AG08395 (cell line): ENCODE measurements at places on chromosomes 7 and 10.

DNA sequence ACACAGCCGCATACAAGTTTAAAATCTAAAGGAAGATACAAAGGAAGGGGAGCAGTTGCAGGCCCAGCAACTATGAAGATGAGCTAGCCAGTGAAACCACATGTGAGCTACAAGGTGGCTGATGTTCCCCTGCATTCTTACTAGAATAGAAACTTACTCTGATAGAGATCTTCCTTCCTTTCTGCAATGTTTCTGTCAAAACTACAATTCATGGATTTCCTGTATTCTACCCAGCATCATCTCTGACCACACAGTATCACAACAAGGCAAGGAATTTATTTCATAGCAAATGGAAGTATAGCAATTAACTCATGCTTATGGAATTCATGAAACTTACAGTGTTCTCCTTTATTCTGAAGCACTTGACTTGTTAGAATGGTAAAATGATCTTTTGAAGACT lies 68.7 kb upstream of the AASS start:
- DNase-seq: no peak

- DNase-seq: peak; percentile 81
Measured at GRCh38 chr10:31157123-31158010, 125.7 kb upstream of the ZNF438 start.

GRCh38 chr7:290554-291372 lies 793 bp downstream of the FOXL3 start:
- DNase-seq: no peak

- peak; percentile 31 for DNase-seq
Measured at GRCh38 chr10:35470248-35470924, 134.1 kb downstream of the CCNY start.

- DNase-seq: no peak
Measured at GRCh38 chr10:27531336-27531847, 27.3 kb downstream of the RAB18 start.

DNA sequence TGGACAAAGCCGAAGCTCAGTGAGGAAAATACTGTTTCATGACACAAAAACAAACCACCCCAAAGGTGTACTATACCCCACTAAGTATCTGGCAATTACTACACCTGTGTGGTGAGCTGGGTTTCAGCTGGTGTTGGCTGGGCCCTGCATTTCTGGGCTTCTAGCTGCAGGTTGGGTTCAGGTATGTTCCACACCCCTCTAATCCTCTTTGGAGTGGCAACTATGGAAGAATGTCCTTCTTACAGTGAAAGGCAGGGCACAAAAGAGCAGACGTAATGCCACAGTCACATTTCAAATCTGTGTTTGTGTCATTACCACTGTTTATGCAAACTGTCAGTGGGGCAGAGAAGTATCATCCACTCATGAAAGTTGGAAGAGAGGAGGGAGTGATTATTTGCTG lies 201.5 kb upstream of the FZD1 start:
- no peak for DNase-seq

GRCh38 chr7:17104419-17104818 lies 194.0 kb upstream of the AHR start:
- no peak for DNase-seq

GRCh38 chr10:12476656-12477055 lies 127.3 kb downstream of the CAMK1D start:
- DNase-seq: no peak
